Fibroblast of villous mesenchyme (primary cell): ENCODE measurements at places on chromosomes 6 and 20.

- no peak for DNase-seq
Measured at GRCh38 chr6:146974351-146974750, 229.9 kb upstream of the STXBP5 start.

DNA sequence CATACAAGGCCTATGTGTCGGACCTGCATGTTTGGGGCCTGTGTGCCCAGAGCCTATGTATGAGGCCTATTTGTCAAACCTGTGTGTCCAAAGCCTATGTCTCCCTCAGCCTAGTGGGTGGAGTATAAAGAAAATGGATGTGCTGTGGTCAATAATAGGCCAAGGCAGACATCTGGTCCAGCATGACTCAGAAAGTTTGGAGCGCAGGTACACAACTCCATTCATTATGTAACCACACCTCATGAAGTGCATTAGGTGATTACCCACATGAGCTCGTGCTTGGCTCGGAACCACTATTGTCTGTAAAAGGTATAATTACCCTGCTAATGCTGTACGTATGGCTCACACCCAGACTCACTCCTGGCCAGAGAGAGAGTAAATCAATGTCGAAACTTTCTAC is 302.4 kb upstream of the POU3F2 start:
- no peak for DNase-seq

DNA sequence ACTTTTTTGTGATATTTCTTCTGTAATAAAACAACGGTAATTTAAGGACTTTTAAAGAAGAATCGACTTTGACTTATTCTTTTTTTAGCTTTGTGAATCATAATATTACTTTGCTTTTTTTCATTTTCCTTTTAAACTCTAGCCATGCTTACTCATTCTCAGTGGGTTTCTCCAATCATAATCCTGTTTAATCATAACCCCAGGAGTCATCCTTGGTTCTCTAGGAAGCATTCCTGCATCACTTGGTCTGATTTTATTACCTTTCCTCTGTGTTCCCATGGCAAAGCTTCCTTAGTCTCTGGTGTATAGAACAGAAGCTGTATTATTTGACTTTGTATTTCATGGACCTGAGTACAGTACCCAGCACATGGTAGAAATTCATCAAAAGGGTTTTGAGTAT is 223.5 kb downstream of the CDKAL1 start:
- peak; percentile 10 for DNase-seq

GRCh38 chr20:17391127-17391771 is 139.9 kb downstream of the BFSP1 start:
- DNase-seq: no peak
